NCI-H524 (cell line): ENCODE measurements at places on chromosomes 2 and 18.

DNA sequence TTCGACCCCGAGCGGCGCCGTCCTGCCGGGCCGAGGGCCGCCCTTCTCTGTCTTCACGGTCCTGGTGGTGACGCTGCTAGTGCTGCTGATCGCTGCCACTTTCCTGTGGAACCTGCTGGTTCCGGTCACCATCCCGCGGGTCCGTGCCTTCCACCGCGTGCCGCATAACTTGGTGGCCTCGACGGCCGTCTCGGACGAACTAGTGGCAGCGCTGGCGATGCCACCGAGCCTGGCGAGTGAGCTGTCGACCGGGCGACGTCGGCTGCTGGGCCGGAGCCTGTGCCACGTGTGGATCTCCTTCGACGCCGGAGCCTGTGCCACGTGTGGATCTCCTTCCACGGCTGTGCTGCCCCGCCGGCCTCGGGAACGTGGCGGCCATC lies 45.0 kb downstream of the DDX18 start:
- DNase-seq = no peak

DNA sequence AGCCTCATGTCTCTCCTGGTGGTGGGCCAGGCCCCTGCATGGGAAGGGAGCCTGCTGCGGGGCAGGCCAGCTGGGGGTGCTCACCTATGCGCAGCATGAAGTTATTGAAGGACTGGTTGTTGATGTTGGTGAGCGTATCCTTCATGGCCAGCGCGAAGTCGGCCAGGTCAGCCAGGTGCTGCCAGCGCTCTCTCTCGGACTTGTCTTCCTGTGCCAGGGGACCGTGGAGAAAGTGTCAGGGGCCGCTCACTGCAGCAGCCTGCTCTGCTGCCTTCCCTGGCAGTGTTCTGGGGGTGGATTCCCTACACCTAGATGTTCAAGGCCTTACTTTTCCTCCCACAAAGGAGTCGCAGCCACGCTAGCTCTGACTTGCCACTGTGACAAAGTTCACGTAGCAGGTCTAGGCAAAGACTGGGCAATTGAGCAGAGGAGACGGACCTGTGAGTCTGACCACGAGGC lies 28.2 kb downstream of the CENPO start:
- DNase-seq = no peak

DNA sequence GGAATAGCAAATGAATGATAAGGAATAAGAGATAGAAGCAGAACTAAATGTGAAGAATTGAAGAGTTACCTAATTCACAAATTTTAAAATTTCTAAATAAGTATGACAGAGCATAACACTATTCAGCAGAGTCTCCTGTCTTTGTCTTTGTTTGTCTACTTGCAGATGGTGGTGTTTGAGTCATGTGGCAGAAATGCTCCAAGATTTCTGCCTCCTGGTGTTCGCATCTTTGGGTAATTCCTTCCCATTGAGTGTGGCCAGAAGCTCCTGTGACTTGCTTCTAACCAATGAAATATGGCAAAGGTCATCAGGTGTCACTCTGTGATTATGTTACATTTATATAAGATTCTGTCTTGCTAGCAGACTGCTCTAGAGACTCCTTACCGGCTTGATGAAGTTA lies 45.6 kb upstream of the GALNT3 start:
- DNase-seq = no peak

DNA sequence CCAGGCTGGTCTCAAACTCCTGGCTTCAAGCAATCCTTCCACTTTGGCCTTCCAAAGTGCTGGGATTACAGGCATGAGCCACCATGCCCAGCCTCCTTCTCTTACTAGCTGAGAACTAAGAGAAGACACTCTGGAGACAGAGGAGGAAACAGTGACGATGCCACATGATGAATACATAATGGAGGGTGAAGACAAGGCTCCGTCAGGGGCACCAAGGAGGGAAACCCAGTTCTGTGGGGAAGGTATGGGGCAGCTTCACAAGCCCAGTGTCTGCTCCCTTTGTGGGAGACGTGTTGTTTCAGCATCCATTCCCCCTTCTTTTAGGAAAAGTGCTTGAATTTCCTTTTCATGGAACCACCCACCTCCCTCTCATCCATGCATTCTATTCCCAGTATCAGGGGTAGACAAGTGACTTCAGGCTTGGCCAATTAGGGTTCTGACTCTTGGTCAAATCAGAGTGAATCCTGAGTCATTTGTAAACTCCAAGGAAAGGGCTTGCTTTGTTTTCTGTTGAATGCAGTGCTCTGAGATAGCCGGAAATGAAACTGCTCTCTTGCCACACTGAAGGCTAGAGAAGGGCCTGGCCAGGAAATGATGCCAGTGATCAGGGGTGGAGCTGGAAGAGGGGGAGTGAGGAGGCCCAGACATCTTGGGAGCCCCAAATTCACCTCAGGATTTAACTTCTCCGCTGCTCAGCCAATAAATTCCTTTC lies 23.7 kb downstream of the TMEM127 start:
- DNase-seq = no peak
